ENCODE measurements at places on chromosomes 5 and 9. TPM values are rescaled to one million over a fixed set of nuclear protein-coding genes. Genes with fewer than 3 reads are reported as not detected.

Gene PHPT1
- 148 TPM for total RNA-seq

Gene PTGES
- total RNA-seq, result 17.2 TPM

Gene GPR150
- total RNA-seq, result not detected

Gene PAEP
- not detected for total RNA-seq

Gene IFNK
- not detected for total RNA-seq

Gene NFIB
- 6.6 TPM for total RNA-seq

Gene BTNL8
- not detected for total RNA-seq

Gene RNF183
- 0.12 TPM for total RNA-seq

Gene PLAC8L1
- total RNA-seq, result 2.6 TPM

Gene PDCD1LG2
- not detected for total RNA-seq

Gene PLEKHG4B
- 0.02 TPM for total RNA-seq

Gene RUSC2
- 11.6 TPM for total RNA-seq

Gene SOHLH1
- not detected for total RNA-seq

Gene LCN9
- total RNA-seq, result not detected

Gene GDNF
- total RNA-seq, result not detected

Gene SPATA6L
- 0.57 TPM for total RNA-seq

Gene MEIKIN
- total RNA-seq, result not detected

Gene HSPB3
- not detected for total RNA-seq

Gene NR4A3
- 0.86 TPM for total RNA-seq

Gene FAM114A2
- total RNA-seq, result 19.8 TPM
